ENCODE measurements at places on chromosomes 16 and 17.
A peak's percentile ranks its signal among the peaks of the same experiment; 100 is the strongest.

- DNase-seq = no peak
Observed at GRCh38 chr17:61225178-61225882, 174.3 kb upstream of the TBX2 start.

DNA sequence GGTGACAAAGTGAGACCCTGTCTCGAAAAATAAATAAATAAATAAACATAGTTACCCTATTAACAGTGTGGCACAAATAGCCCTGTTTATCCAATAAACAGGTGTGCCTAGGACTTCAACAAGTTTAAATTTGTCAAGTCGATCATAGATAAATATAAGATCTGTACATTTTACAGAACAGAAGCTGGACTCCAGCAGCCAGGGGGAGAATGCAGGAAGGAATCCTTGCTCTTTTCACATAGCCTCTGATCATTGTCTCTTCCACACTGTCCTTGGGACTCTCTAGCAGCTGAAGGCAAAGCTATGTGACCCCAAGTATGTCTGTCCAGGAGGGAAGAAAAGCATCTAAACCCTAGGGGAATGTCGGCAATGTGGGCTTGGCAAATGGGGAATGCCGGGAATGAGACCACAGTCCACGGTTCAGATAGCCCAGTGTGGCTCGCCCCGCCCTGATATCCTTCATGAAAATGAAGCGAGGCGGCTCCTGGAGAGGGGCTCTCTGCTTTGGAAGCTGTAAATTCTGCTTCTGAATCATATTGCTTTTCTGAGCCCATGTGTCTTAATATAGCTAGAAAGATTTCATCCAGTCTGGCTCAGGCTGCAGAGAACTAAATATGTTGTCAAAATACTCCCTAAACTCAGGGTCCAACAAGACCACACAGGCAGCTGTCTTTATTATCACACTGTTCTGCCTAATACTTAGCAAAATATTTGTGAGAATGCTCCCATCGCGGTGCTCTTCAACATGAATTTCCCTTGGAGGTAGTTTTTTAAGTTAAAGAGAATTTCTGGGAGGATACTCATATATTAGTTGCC, 24.9 kb upstream of the GRB2 start:
- no peak for DNase-seq

DNA sequence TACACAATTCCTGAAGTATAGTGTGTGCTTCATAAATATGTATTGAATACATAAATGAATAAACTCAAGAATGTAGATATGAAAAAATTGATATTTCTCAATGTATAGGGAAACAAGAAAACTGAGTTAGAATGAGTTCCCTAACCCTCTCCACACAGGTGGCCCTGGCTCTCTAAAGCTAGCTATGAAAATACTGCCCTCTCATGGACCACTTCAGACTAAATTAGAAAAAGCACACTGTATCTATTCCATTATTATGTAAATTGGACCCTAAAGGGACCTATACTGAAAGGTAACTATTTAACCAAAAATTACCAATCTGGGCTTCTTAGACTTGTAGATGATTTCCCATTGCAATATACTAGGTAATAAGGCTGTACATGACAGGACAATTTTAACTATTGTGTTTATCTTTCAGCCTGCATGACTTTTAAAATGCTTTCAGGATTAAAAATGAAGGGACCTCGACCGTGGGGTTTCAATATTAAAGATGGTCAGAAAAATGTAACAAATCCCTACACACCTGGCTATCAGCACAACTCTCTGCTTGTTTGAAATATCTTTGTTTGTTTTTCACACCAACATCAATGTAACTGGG, 672.5 kb upstream of the KIF2B start:
- no peak for DNase-seq

DNA sequence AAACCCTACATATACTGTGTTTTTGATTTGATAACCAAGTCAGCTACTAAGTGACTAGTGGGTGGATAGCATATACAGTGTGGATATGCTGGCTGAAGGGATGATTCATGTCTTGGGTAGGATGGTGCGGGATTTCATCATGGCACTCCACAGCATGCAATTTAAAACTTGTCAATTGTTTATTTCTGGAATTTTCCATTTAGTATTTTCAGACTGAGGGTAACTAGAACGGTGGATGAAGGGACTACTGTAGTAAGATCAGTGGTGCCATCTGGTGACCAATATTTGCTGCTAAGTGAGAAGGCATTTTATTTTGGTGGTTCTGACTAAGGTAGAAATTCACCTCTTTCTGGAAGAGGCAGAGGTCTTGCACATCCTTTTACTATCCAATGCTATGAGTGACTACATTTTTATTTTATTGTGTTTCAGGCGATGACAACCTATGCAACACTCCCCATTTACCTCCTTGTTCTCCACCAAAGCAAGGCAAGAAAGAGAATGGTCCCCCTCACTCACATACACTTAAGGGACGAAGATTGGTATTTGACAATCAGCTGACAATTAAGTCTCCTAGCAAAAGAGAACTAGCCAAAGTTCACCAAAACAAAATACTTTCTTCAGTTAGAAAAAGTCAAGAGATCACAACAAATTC, 3.1 kb downstream of the CDC6 start:
- peak; percentile 14 for DNase-seq

DNA sequence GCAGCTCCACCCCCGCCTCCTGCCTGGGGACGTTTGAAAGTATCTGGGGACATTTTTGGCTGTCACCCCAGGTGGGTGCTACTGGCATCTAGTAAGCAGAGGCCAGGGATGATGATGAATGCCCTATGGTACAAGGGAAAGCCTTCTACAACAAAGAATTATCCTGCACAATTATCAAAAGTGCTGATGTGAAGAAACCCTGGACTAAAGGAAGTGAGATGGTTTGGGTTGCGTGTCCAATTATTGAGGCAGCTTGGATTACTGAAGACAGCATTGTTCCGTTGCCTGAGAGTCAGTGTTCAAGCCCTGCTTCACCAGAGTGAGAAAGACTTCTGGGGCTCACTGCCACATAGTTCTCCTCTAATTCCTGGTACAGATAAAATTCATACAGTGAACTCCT, 343.4 kb downstream of the CA10 start:
- no peak for DNase-seq

GRCh38 chr17:42872251-42872965, 21.4 kb downstream of the AOC3 start:
- DNase-seq = no peak

GRCh38 chr17:67982034-67982640, 14.1 kb downstream of the C17orf58 start:
- no peak for DNase-seq

DNA sequence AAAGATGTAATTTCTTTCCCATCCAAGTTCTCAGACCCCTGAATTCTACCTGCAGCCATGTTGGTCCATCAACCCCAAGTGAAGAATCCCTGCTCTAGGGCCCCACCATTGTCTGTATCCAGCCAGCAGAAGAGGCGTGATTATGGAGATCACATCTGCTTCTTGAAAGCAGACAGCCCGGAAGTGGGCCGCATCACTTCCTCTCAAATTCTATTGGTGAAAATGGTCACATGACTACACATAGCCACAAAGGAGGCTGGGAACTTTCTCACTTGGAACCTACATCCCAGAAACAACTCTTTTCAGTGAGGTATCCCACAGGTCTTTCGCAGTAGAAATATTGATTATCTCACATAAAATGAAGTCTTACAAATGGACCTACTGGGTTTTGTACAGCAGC, 40.1 kb downstream of the IL4R start:
- no peak for DNase-seq

- DNase-seq = no peak
Observed at GRCh38 chr17:38702916-38703741, 1.9 kb upstream of the MLLT6 start.

GRCh38 chr17:81992306-81993102, 15.1 kb downstream of the ASPSCR1 start:
- DNase-seq = no peak

GRCh38 chr16:35746963-35747657, 2287.7 kb downstream of the TP53TG3F start:
- no peak for DNase-seq

GRCh38 chr16:733382-734207, 6.7 kb downstream of the HAGHL start:
- no peak for DNase-seq

GRCh38 chr17:16353317-16354174, at the start of gene CENPV:
CENPV (minus strand) TSS chr17:16353469; CDS start chr17:16353436, 33 bp downstream.
- DNase-seq = peak; percentile 58

GRCh38 chr16:63323722-63324705, 1287.8 kb upstream of the CDH8 start:
- no peak for DNase-seq

- no peak for DNase-seq
Observed at GRCh38 chr17:68851890-68852289, 103.3 kb downstream of the ABCA8 start.

- DNase-seq = no peak
Observed at GRCh38 chr17:278055-278675, 74.4 kb downstream of the RPH3AL start.

Data from GDM1 (cell line).